H9 (cell line): ENCODE measurements at places on chromosomes 12 and 14.

DNA sequence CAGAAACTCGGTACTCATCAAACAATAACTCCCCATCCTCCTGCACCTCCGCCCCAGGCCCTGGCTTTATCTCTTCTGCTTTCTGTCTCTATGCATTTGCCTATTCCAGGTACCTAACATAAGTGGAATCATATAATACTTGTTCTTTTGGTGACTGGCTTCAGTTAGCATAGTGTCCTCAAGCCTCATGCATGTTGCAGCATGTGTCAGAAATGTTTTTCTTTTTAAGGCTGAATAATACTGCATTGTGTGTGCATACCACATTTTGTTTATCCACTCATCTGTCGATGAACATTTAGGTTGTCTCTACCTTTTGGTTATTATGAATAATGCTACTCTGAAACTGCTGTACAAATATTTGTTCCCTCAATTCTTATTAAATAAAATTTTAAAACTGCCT lies 117.1 kb downstream of the KICS2 start:
- DNase-seq: no peak

DNA sequence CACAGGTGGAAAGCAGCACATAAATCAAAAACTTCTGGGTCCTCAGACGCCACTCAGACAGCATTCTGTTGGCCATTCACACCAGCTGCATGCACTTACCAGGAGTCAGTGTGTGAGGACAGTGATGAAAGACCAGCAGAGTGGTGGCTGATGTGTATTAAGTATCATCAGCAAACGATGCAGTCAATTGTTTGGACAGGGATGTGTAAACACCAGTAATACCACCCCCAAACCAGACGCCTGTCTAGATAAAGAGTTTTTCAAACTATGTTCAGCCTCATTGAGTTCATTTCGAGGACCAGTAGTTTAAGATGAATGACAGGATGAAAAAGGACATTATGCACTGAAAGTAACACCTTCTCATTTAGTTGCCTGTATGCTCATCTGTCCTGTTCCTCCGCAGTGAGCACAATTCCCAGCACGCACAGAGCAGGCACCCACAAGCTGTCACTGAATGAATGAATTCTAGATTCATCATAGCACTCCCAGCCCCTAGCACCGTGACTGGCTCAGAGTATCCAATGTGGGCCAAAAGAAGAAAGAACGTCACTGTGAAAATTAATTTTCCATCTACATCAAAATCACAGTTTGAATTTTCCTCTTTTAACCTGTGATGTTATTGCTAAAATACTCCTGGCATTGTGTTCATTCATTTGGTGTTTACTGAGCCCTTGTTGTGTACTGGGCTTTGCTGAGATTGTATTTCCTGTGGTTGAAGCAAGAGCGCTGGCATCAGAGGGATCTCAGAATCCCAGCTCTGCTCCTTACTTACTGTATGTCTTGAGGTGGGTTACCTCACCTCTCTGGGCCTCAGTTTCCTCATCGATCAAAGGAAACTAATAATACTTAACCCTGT lies 124.8 kb upstream of the NOS1 start:
- DNase-seq: no peak

GRCh38 chr14:102058961-102059360 lies 27.9 kb downstream of the HSP90AA1 start:
- DNase-seq: no peak

GRCh38 chr12:87039536-87039935 lies 783.3 kb upstream of the MGAT4C start:
- DNase-seq: no peak

DNA sequence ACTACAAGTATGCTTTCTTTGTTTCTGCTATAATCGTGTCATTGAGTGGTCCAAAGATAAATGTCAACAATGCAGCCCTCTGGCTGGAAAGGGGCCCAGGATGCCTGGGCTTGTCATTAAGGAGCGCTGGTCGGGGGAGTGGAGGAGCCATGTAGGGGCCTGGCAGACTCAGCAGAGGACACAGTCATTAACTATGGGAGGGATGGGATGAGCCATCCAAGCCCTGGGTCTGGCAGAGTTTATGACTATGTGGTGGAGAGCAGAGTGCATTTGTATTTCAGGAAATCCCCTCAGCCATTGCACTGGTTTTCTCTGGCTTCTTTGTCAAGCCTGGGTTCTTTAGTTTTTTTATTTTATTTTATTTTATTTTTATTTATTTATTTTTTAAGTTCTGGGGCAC lies 243.1 kb downstream of the C12orf75 start:
- no peak for DNase-seq

GRCh38 chr12:89417246-89417977 lies 65.1 kb upstream of the DUSP6 start:
- no peak for DNase-seq

- DNase-seq: no peak
These were observed 11.2 kb downstream of the PRPF39 start for GRCh38 chr14:45095143-45095542.
